ENCODE measurements at places on chromosomes 16 and 17.

DNA sequence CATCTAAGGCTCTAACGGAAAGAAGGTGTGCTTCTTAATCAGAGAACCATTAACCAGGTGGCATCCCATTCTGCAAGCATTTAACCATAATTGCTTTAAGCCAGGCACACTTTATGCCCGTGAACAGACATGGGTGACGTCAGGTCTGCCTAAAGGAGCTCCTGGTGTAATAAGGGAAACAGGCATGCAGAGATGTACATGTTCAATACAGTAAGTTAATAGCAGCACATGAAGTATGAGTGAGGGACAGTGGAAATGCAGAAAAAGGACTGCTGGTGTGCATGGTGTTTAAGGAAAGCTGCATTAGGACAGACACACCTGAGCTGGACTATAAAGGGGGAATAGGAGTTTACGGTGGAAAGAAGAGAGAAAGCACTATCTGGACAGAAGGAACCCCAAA, 18.6 kb downstream of the DYNLRB2 start:
- no peak for DNase-seq

- DNase-seq, result no peak
These were observed 411.7 kb downstream of the HS3ST3B1 start for GRCh38 chr17:14712611-14713021.

- no peak for DNase-seq
These were observed 38.6 kb upstream of the CACNG4 start for GRCh38 chr17:66925811-66926500.

DNA sequence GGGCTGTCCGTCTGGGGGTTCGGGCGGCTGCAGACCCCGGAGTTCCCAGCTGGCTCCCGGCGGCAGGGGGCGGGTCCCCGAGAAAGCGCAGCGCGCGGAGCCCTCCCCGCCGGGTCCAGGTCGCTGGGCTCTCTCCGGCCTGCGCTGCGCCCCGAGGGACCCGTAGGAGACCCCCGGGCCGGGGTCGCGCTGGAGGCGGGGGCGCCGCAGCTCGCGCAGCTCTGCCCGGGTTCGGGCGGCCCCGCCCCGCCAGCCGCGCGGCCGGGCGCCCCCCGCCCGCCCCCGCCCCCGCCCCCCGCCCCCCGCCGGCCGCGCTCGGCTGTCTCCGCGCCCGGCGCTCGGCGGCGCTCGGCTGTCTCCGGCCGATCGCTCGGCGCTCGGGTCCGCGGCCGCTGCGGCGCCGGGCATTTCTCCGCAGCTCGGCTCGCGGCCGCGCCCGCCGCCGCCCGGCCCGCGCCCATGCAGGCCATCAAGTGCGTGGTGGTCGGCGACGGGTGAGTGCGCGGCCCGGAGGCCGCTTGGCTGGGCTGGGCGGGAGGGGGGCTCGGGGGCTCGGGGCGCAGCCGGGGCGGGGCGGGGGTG, at the start of gene RAC3:
Gene RAC3 (plus strand): TSS at position 376 of the 582 bp plus-strand sequence. CDS start 84 bp downstream, at position 460.
- DNase-seq, result no peak
